ENCODE measurements at places on chromosomes 5 and 9.

DNA sequence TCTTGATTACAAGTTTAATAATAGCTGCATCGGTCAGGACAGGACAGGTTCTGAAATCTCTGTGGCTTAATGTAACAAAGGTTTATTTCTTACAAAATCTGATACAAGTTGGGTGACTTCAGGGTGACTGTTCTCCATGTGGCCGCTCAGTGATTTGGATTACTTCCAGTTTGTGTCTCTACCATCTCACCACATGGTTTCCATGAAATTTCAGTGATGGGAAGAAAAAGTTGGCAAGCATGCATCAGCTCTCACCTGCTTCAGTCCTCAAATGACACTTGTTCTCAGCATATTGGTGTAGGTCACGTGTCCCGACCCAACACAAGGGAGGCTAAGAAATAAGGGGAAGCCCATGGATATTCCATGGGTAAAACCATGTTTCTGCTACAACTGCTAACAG lies 7.8 kb upstream of the TMEM268 start:
- no peak for DNase-seq

DNA sequence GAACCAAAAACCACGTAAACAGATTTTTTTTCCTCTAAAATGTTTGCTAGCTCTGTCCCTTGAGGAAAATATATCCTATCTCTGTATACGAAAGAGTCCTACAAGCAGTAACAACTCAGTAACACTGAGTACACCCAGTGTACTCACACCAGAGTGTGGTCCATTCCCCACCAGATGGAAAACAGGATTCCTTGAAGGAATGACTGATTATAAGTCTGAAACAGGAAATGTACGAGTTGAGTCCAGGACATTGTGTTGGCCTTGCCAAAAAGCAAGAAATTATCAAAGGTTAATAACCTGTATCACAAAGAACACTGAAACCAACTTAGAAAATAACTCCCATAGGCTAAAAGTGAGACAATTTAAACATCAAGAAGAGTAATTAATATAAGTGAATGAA lies 20.4 kb downstream of the GOLPH3 start:
- DNase-seq: no peak

DNA sequence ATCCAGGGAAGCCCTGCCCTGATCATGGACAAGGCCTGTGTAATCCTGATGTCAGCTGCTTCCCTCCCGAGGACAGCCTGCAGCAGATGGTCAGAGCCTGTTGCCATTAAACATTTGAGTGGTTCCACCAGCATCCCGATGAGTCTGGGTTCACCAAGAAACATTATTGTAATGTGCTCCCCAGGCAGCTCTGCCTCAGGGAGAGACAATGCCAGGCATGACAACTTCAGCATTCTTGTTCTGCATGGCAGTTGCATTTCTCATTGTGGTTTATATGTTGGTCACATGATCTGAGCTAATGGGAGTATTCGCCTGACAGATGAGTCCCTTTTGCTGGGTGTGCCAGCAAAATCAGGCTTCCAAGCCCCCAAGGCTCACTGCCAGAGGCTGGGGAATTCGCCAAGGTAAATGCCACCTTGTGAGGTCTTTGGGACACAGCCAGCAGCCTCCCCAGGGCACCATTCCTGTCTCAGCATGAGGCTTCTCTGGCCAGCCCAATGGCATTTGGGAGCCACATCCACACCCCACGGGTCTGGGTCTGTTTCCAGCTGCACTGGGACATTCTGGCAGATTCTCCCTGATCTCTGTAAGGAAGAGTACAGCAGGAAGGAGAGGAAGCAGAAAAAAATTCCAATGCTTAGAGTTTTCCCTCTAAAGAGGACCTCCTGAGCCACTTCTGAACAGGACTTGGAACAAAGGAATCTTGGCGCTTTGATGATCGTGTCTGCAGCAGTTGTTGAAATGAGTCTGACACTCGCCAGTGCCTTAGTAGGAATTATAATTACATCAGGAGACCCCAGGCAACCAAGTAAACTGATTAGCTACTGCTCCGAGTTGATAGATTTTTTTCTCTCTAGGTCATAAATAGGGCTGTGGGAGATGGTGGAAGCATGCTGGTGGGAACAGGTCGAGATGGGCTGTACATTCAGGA lies 18.7 kb downstream of the KCNIP1 start:
- DNase-seq: no peak

DNA sequence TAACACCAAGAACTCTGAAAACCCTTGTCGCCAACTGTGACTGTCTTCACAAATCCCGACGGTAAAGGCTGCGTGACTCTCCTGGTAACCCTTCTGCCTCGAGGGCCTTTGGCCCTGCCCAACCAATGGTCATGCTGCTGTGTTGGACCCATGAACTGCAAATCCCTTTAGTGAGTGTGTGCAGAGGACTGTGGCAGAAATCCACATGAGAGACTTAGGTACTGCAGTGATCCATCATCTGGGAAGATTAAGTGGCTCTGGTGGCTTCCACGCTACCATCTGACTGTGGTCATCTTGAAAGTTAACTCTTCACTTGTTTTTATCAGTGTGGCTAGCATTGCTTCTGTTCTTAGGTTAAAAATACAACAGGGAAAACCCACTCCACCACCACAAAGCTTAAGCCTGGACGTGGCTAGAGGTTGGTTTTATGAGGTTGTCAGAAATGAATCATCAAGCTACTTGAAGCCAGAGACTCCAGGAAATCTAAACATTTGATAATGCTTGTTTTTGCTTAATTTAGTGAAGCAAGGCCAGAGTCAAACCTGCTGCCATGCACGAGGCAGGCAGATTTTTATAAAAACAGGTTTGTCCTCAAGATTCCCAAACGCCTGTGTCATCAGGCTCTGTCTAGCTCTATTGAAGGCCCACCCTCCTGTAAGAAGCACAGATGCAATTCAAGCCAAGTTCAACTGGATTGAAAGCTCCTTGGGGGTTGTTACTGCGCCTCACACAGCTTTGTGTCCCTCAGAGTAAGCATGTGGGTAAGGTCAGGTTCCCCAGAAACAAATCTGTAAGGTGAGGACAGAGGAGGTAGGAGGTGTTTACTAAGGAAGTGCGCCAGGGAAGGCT lies 52.7 kb upstream of the ERCC6L2 start:
- peak; percentile 5 for DNase-seq

DNA sequence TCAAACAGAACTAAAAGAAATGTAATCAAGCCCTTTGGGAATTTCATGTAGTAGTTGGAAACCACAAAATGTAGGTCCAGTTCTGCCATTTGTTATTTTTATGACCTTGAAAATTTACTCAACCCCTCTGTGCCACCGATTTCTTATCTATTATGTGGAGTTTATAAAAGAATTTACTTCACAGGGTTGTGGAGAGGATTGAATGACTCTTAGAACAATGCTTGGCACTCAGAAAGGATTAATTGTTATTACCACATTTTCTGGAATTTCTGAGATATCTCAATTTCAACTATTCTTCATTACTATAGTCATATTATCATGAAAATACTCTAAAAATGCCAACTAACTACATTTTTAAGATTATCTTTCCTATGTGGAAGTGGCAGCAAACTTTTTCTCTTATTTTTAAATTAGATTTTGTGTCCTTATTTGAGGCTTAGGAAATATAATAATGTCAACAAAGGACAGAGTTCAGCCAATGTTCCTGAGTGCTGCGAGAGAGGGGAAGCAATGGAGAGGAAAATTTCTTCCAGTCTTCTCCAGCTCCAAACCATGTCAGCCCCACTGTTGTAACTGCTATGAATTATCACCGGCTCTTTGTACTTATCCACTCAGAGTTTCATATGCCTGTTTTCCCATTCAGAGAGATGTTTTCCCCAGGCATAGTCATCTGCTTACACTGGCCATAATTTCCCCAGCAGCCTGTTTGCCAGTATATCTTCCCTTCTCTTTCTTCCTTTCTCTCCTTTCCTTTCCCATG lies 525.6 kb downstream of the SPATA31D1 start:
- DNase-seq: no peak

- no peak for DNase-seq
Measured at GRCh38 chr5:62029303-62029702, 276.7 kb upstream of the KIF2A start.

GRCh38 chr5:3602785-3603502 lies 7.3 kb downstream of the IRX1 start:
- no peak for DNase-seq

DNA sequence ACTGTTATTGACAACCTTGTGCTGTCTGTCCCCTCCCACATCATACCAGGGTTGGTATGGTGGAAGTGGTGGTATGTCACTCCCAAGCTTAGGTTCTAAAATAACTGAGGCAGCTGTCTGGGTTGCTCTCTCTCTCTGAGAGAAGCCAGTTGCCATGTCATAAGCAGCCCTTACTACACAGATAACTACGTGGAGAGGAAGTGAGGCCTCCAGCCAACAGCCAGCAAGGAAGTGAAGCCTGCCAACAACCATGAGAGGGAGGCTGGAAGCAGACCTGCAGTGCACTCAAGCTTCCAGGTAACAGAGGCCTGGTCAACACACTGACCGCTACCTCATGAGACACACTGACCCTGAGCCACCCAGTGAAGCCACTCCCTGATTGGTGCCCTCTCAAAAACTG lies 18.6 kb downstream of the CTNNAL1 start:
- no peak for DNase-seq

DNA sequence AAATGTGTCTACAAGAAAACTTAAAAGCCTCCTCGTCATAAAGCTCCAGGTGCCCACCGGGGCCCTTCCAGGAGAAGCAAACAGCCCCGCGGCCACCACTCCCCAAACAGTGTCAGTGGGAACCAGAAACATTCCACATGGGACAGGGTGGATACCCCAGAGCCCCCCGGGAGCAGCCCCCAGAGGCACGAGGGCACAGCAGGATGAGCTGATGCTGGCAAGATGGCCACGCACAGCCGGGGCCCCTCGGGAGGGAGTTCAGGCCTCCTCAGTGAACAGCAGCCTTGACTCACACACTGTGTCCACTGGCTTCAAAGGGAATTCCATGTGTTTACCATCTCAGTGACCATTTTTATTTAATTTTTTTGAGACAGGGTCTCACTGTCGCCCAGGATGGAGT lies 10.5 kb downstream of the EXD3 start:
- DNase-seq: no peak

- DNase-seq: no peak
Measured at GRCh38 chr9:19371942-19372341, 8.1 kb downstream of the RPS6 start.

DNA sequence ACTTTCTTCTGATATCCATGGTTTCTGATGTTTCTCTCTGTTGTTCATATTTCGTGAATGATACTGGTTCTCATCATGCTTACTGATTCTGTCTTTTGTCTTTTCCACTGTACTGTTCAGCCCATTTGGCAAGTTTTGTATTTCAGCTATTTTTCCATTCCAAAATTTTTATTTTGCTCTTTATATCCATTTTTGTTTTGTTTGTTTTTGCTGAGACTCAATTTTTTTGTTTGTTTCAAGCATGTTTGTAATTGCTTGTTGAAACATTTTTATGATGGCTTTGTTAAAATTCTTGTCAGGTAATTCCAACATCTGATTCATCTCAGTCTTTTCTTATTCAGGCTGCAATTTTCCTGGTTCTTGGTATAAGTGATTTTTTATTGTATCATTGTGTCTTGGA lies 64.0 kb downstream of the ERCC6L2 start:
- DNase-seq: no peak

DNA sequence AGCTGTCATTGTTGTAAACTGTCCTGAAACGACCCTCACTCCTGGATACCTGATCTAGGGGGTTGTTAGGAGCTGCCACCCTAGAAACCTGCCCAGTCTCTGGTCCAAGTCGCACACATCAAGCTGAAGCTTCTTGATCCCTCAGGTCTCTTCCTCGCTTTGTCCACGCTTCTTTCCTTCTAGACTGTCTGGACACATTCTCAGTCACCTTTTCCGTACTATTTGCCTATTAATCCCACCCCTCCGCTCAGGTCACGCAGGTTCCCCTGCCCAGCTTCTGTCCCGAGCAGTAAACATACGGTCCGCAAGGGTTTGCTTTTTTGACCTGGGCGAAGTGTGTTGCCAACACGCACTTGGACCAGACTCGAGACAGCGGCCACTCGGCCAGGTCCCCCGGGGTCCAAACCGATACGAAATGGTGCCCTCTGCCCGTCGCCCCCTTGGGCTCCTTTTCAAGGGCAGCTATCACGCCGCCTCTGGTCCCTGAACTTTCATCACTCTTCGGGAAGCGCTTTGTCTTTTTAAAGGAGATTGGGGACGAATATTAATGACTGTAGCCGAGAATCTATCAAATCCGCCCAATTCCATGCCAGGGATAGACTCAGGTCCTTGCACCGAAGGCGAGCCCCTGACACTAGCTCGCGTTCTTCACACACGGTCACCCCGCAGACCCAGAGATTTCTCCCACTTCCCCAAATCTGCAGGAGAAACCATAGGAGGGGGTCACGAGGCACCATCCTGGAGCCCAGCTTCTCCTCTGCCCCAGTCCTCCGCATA lies 814 bp downstream of the PLCXD3 start:
- no peak for DNase-seq

GRCh38 chr5:167049043-167049663 lies 1242.3 kb upstream of the WWC1 start:
- DNase-seq: no peak

- DNase-seq: no peak
Measured at GRCh38 chr5:1542781-1543180, 19.0 kb upstream of the LPCAT1 start.

- DNase-seq: no peak
Measured at GRCh38 chr5:3269395-3270169, 326.1 kb upstream of the IRX1 start.

GRCh38 chr9:129187042-129187441 lies 9.0 kb upstream of the IER5L start:
- DNase-seq: no peak

GRCh38 chr9:34984049-34984448 lies 5.5 kb upstream of the DNAJB5 start:
- DNase-seq: no peak

GRCh38 chr9:117719161-117719920 lies 15.1 kb downstream of the TLR4 start:
- no peak for DNase-seq

DNA sequence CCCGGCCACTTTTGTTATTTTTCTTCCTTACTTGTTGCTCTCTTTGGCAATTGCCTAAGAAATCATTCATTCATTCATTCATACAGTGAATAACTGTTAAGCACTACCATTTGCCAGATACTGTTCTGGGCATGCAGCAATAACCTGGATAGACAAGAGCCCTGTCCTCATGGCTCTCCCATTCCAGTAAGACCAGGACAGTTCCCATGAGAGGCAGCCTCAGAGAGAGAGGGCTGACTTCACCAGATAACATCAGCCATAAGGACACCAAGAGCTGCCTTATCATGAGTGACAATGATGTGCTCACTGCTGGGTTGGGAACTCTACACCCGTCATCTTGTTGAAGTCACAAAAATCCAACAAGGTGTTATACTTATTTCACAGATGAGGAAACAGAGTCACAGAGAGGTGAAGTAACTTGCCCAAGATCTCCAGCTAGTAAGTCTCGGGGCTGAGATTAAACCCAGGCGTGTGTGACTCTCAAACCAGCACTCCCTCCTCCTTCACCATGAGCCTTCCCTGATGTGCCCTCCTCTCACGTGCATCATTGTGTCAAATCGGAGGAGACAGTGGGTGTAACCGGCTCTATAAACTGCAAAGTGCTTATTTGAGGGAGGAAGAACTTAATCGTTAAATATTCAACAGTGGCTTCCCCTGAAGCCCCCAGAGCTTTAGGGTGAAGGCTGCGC lies 61.1 kb upstream of the TBC1D2 start:
- DNase-seq: no peak

GRCh38 chr9:109710830-109711229 lies 69.2 kb upstream of the PALM2AKAP2 start:
- DNase-seq: no peak

All from stimulated activated CD8-positive, alpha-beta memory T cell treated with anti-CD3 and anti-CD28 coated beads, Interleukin-7, amount 100 ng/mL, for 48 hours (primary cell).